ENCODE measurements at places on chromosomes 12 and 14.

DNA sequence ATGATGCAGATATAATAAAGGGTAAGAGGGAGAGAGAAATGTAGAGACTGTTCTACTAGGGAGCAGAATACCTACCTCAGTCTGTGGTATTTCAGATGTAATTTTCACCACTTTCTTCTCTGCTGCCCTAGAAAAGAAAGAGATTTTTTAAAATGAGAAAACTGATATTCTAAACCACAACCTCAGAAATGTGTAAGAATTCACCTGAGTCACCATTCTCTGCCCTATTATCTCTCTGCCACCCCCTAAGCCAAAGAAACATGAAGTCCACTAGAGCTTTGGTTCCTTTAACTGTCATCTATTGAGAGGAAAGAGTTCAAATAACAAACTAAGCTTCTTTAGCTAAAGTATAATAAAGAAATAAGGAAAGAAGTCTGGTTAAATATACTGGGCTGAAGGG is 21.6 kb downstream of the SARNP start:
- DNase-seq: no peak

DNA sequence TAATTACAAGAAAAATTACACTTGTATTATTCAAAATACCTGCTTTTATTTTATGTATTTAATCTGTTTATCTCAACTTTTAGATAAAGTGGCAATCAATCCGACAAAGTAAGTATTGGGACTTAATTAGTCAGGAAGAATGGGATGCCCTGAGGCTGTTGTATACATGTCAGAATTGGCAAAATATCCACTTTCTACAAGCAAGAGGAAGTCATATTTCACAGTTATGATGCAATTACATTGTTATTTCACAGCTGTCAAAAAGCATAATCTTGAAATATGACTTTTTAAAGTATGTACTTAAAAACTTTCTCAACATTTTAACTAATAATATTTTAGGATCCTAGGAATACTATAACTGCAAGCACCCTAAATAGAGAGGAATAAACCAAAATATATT is 357.1 kb upstream of the MGAT4C start:
- DNase-seq: no peak

- DNase-seq: no peak
These were observed 21.8 kb upstream of the TMEM132C start for GRCh38 chr12:128245121-128245520.

GRCh38 chr14:54746019-54746418 is 156.6 kb downstream of the GCH1 start:
- DNase-seq: no peak

GRCh38 chr12:17108877-17109541 is 503.0 kb upstream of the LMO3 start:
- no peak for DNase-seq

GRCh38 chr12:1670358-1671268 is 20.3 kb upstream of the ADIPOR2 start:
- DNase-seq: no peak

- peak; percentile 15 for DNase-seq
These were observed 11.1 kb upstream of the KRT7 start for GRCh38 chr12:52221912-52222457.

- DNase-seq: peak; percentile 95
These were observed 11.4 kb downstream of the GPR19 start for GRCh38 chr12:12684375-12685106.

All from NCI-H524 (cell line).